Kasumi-1 (cell line): ENCODE measurements at places on chromosomes 5 and 9.

DNA sequence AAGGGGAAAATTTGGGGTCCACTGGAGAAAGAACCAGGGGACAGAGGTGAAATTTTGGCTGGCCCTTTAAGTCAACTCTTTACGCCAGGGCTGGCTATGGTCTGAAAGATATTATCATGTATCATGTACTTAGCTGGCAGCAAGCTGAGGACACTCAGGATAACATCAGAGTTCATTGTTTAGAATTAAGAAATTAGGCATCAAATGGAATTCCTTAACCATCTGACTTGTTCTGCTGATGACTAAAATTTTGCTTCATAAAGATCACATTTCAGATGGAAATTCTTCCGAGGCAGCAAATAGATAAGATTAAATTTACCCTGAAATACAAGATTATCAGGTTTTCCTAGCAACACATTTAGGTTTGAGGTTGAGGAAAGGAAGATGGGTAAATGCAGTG lies 269.4 kb upstream of the KLF9 start:
- DNase-seq: no peak

DNA sequence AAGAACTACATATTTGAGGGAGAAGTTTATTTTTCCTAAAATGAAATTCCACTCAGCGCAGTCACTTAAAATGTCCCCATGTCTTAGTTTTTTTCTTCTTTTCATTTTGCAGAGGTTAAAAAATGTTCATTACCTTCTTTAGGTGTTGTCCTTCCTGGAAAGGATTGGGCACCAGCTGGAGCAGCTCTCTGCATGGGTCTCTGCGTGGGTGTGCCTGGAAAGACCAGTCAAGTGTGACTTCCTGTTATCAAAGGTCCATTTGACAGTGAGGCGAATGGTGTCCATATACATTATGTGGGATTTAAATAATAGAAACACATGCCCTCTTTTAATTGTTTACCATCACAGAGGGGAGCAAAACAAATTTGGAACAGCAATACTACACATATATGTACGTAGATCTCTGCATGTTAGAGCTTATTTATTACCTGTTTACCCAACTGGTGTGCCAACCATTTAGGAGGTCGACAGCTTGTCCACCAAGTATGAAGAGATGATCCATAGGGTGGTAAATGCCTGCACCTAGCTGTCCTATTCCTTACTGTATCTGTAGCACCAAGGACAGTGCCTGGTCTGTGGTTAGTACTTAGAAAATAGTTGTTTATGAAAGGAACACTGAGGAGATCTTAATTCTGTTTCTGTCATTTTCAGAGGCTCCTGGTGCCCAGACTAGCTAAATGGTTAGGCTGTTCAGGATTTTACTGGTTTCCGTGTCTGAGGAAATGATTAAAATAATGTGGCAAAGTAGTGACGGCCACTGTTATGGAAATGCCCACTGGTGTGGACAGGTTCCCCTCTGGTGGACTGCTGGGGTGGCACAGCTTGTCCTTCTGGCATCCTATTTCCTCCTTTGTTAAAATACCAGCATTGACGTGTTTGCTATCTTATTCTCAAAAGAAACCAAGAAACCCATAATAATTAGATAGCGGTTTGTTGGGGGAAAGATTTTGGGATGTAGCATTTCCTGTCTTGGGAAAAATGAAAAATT lies 200.4 kb downstream of the MAST4 start:
- DNase-seq: peak; percentile 8

DNA sequence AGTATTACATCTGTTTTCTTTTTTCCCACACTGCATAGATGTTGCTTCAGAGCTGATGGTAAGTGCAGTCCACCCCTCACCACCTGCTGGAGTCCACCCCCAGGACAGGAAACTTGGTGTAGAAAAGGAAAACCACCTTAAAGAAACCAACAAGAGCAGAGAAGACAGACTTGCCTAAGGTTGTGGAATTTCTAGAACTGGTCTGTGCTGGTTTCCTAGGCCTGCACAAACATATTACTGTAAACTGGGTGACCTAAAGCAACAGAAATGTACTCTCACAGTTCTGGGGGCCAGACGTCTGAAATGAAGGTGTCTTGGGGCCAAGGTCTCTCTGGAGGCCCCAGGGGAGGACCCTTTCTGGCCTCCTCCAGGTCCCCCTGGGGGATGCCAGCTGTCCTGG lies 293.4 kb upstream of the IRX1 start:
- no peak for DNase-seq

GRCh38 chr5:54311176-54311677 lies 854 bp upstream of the ARL15 start:
- DNase-seq: peak; percentile 61

- no peak for DNase-seq
Observed at GRCh38 chr9:89505911-89506310, 8.0 kb upstream of the SEMA4D start.

GRCh38 chr5:160750938-160751657 lies 100.9 kb downstream of the ATP10B start:
- DNase-seq: no peak

GRCh38 chr9:2489838-2490314 lies 131.7 kb upstream of the VLDLR start:
- DNase-seq: no peak
